ENCODE measurements at places on chromosomes 1 and 21.

DNA sequence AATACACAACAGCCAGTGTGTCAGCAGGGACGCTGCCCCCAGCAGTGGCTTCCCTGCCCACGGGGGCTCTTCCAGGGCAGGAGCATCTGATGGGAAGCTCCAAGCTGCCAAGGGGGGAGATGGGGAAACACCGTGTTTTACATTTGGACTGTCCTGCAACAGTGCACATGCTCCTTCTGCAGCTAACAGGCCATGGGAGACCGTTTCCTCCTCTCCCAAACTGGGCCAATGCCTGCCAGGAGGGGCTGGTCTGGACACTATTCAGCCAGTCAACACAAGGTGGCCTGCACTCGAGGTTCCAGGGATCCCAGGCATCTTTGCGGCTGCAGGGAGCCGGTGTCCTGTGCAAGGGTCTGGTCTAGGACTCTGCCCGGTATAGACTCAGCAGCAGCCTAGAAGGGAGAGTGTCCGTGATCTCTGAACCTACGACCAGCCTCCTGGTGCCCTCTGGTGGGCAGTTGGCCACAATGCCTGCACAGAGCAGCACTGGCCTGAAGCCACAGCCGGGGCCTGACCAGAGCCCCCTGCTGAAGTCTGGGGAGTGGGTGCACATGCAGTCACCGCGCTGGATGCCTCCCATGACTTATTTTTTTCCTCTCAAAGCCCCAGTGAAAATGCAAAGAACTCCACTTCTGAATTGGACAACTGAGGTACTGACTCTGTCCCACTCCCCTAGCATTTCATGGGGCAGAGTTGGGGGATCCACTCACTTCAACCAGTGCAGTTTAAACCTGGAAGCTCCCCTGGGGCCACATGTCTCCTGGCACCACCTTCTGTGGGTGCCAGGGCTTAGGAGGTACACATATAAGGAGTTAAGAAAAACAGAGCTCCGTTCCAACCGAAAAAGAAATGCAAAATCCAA lies 33.3 kb downstream of the RCC2 start:
- peak; percentile 43 for DNase-seq

- DNase-seq = no peak
These were observed 1.3 kb downstream of the TGFBR3 start for GRCh38 chr1:91884459-91885212.

GRCh38 chr1:3714284-3714741 lies 37.9 kb upstream of the CCDC27 start:
- DNase-seq = no peak

- DNase-seq = no peak
These were observed 34.5 kb downstream of the PROX1 start for GRCh38 chr1:214022229-214022791.

- no peak for DNase-seq
These were observed 33.8 kb downstream of the USP48 start for GRCh38 chr1:21749109-21749508.

DNA sequence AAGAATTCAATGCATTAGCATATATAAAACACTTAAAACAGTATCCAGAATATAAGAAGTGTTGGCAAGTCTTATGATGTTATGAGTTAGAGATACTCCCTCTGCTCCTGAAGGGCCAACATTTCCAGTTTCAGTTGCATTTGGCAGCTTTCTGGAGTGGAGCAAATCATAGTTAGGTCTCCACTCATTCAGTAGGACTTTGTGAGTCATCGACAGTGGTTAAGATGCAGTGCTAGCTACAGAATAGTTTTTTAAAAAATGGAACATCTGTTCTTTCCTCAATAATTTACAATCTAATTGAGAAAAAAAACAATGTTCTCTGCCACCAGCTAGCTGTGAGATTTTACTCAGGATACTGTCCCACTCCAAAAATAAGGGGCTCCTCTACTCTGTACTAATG lies 389.1 kb downstream of the HLX start:
- peak; percentile 95 for DNase-seq

- DNase-seq = no peak
These were observed 90.2 kb upstream of the SGIP1 start for GRCh38 chr1:66443793-66444192.

DNA sequence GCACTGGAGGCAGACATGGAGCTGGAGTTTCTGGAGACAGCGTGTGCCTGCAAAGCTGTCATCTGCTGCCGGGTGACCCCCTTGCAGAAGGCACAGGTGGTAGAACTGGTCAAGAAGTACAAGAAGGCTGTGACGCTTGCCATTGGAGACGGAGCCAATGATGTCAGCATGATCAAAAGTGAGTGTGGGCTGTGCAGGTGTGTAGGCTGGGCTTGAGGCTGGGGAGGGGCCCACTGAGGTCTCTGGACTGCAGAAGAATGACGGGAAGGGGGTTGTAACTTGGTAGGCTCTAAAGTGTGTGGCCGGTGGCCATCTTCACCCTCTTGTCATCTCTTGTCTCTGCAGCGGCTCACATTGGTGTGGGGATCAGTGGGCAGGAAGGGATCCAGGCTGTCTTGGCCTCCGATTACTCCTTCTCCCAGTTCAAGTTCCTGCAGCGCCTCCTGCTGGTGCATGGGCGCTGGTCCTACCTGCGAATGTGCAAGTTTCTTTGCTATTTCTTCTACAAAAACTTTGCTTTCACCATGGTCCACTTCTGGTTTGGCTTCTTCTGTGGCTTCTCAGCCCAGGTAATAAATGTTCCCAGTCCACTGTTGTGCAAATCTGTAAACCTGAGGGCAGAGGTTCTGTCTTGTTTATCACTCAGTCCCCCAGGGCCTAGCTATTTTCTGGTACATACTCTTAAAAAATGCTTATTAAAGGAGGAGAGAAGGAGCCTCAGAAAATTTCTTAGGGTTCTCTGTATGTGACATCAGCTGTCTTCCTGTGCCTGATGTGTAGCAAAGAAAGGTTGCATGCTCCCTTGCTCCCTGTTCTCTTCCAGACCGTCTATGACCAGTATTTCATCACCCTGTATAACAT lies 19.9 kb downstream of the ATP8B2 start:
- peak; percentile 34 for DNase-seq

DNA sequence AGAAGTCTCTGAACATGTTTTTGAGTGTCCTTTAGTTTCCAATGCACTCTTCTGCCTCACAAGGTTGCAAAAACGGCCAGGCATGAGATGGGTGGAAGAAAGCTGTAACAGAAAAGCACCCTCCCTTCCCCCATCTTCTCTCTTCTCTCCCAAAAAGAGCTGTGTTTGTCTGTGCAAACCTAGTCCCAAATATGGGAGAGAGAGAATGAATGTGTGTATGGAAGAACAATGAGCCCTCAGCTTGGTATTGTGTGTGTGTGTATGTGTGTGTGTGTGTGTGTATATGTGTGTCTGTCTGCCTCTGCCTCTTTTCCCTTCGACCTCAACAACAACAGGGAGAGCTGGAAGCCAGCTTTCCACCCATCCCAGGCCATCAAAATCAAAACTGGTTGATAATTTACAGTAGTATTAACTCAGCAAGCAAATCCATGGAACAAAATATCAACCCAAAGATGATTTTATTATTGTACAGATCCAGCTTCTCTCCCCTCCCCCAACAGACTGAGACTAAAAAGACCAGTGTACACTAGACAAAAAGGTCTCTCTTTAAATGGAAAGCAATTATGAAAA lies 1.8 kb downstream of the RERE start:
- DNase-seq = peak; percentile 39

DNA sequence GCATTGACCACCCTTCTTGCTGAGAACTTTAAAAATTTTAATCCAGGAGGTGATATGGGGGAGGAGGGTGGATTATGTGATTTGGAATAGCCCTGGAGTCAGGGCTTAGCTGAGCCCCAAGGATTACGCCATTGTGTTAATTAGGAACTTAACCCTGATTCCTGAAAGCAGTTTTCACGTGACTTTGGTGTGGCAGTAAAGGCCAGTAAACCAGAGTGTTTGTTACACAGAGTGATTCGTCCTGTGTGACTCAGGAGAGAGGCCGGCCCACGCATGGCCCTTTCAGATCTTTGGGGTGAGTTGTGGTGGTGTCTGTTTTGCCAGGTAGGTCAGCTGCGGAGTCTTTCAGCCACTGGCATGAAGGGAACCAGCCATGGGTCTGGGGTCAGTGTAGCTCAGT lies 107.6 kb downstream of the NOS1AP start:
- DNase-seq = no peak

GRCh38 chr1:164637461-164638375 lies 78.7 kb downstream of the PBX1 start:
- peak; percentile 79 for DNase-seq

DNA sequence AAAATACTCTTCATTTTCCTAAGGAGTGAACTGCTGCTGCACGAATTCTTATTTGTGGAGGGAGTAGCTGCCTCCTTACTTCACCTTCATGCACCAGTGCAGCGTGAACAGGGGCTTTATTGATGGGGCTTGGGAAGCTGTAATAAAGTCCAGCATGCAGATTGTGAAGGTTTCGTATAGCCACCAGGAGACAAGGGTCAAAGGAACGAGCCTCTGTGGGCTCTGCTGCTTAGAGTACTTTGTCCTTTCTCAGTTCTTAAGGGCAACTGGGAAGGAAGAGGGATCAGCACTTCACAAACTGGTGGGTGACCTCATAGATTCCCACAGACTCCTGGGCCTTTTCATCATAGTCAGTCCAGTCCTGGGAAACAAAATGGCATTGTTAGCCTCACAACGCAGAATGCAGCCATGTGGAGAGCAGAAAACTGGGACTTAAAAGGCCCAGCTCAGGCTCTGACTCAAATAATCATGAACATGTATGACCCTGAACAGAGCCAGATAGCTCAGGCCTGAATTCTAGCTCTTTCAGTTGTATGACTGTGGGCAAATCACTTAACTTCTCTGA lies 6.0 kb downstream of the CZIB start:
- no peak for DNase-seq
